Esophagus mucosa (tissue), 1 donor: ENCODE measurements at places on chromosomes 2 and 18. TPM values are rescaled to one million over a fixed set of nuclear protein-coding genes. Genes with fewer than 3 reads are reported as not detected.

The ERCC3 gene
- total RNA-seq, result 19.0 TPM

DNA sequence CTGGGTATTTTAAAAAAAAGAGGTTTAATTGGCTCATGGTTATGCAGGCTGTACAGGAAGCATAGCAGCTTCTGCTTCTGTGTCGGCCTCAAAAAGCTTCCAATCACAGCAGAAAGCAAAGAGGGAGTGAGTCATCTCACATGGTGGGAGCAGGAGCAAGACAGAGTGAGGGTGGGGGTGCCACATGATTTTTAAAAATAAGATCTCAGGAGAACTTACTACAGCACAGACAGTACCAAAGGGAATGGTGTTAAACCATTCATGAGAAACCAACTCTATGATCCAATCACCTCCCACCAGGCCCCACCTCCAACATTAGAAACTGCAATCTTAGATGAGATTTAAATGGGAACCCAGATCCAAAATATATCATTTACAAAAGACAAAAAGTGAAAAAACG is 14.6 kb downstream of the ZNF519 start:
- no peak for ATAC-seq

DNA sequence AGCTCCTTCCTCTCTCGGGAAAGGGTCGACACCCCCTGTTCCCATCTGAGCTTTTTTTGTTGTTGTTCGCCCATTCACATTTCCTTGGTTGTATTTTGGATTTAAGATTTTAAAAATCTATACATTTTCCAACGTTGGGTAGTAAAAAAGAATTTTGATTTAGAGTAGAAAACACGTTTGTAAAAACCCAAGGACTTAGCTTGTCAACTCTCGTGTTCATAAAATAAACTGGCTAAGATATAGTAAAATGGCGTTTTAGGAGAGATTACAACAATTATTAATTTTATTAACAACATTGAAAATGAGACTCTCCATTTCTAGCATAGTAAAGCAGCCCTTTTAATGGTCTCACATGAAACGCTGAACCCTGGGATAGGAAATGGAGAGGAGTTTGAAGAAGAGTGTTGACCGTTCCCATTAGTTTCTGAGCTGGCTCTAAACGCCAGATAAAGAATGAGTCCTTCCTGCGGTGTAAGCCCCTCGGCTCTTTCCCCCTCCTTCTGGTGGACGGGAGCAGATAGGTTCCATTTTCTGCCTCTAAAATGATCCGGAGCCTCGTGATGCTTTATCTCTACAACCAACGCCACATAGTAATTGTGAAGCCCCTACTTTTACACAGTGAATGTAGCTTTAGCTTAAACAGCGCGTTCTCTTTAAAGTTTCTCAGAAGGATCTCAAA is 24.0 kb upstream of the ZNF516 start:
- ATAC-seq, result no peak

GRCh38 chr18:42184685-42185477 is 229.8 kb downstream of the PIK3C3 start:
- no peak for ATAC-seq

- ATAC-seq, result no peak
These were observed 501.7 kb upstream of the TCF4 start for GRCh38 chr18:56089612-56090258.

The KCNF1 gene
- total RNA-seq, result not detected

The ADGRF3 gene
- 0.04 TPM for total RNA-seq

- ATAC-seq, result peak; percentile 6
These were observed 74.6 kb downstream of the CLHC1 start for GRCh38 chr2:55157474-55157884.
